ENCODE measurements at places on chromosomes 2 and 18. TPM values are rescaled to one million over a fixed set of nuclear protein-coding genes. Genes with fewer than 3 reads are reported as not detected.
A peak's percentile ranks its signal among the peaks of the same experiment; 100 is the strongest.

DNA sequence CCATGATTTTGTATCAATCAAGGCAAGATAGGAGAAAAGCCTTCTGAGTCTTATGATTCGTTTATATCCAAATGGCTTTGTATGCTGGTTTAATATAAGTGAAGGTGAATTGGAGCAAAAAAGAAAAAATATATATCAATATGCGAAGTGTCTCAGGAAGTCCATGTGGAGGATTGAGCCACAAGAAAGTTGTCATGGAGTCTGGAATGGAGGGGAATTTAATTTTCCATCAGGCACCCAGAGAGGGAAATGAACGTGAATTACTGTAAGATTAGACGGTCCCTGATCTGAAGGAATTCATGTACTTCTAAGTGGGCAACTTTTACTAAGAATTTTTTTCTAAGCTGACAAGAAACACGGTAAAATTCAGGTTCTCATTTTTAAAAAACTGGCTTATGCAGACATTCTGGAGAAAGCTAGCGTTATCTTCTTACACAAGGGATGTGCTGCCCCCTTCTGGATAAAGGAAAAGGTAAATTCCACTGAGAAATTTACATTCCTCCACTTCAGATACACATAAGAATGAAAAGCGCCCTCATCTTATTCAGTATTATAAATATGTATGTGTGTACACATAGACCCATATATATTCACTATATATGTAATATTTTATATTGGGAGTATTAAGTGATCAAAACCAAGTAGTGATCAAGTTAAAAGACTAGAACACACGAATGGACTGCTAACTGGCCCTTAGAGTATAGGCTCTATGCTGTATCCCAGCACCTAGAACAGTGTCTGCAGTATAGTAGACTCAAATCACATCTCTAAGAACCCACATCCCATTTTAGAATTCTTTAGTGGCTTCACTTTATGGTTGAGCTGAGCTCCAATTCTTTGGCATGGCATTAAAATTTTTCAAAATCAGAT, 289.0 kb upstream of the TFPI start:
- no peak for DNase-seq

CHN1 gene
- 4.9 TPM for total RNA-seq

DNA sequence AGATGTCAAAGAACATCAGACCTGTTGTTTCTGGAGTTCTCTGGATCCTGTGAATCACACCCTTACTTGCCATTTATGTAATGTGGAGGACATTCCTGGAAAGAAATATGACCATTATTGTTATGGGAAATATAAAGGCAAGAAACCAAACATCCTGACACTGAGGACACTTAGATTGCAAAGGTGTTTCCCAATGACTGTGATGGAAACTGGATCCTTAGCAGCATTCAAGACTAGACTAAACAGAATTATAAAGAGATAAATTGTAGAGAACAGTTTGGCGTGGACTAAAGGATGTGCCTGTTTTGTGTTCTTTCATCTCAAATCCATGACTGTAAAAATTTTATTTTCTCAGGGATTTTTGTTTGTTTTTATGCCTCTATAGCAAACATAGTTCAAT, 347.7 kb upstream of the SLC14A2 start:
- no peak for DNase-seq

GRCh38 chr2:96957244-96957643, 29.1 kb downstream of the FAM178B start:
- DNase-seq: no peak

DNA sequence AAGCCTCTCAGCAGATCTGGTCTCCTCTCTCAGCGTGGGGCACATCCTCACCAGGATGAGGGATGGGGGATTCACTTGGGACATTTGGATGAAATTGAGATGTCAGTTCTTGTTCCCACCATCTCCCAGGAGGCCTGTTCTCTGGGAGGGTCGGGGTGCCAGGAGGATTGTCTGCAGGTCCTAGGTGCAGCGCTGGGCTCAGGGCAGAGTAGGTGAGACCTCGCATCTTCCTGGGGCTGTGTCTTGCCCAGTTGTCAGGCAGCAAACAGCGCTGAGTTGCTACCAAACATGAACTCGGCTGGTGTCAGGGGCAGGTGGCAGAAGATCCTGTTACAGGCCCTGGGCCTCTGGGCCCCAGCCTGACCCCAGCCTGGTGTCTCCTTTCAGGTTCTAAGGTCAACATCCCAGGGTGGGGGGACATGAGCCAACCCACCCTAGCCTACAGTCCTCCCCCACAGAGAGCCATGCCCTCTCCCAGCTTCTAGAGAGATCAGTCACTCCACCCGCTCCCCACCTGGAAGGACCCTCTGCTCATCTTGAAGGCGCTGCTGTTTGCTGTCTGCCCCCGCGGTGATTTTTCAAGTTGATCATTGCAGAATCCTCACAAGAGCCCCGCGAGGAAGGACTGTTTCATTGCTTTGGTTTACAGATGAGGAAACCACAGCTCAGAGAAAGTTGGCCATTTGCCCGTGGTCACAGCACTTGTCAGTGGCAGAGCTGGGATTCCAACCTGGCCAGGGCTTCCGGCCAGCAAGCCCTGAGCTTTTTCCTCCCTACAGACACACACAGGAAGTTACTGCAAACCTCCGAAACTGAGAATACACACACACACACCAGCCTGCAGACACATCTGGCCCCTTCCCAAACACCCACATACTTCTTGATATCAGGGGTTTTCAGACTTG, 83.9 kb downstream of the STPG4 start:
- DNase-seq: peak; percentile 93

PDE11A gene
- 0.42 TPM for total RNA-seq

GRCh38 chr2:216774180-216774579, 78.8 kb upstream of the IGFBP5 start:
- no peak for DNase-seq

GRCh38 chr2:31002537-31003150, 135.6 kb downstream of the GALNT14 start:
- DNase-seq: no peak

GRCh38 chr18:21179590-21180220, 62.3 kb upstream of the GREB1L start:
- no peak for DNase-seq

DNA sequence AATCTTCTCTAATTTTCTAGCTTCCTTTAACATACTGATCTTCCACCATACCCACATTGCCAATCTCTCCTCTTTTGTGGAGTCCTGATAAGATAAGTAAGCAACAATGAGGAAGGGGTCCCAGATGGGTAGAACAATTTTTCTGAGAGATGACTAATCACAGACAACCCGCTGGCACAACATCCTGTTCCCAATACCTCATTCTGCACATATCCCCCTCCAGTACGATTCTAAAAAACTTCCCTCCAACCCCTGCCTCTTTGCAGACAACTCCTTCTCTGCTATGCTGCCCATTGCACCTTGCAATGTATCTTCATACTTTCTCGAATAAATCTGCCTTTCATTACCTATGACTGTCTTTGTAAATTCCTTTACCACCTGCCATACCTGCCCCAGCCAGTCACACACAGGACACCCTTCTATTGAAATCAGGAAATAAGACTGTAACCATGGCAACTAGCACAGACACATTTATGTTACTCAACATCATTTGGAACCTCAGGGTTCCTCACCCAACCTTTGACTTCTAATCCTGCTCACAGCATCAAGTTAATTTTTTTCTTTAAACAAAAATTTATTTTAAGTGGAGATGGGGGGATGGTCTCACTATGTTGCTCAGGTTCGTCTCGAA, 7.4 kb upstream of the EXOC6B start:
- DNase-seq: no peak

ARHGAP25 gene
- 2.0 TPM for total RNA-seq

DNA sequence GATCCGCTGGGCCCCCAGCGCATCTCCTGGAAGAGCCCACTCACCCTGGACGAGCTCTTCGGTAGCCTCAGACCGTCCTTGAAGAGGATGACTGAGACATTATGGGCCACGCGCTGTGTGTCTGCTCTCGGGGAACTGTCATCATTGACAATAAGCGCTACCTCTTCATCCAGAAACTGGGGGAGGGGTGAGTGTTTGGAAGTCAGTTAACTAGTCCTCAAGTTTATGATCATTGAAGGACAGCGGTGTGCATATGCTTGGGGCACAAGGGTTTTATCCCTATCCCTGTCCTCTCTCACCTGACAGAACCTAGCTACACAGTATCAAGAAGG, 586 bp downstream of the STK16 start:
- DNase-seq: no peak

INPP4A gene
- 18.9 TPM for total RNA-seq

DNA sequence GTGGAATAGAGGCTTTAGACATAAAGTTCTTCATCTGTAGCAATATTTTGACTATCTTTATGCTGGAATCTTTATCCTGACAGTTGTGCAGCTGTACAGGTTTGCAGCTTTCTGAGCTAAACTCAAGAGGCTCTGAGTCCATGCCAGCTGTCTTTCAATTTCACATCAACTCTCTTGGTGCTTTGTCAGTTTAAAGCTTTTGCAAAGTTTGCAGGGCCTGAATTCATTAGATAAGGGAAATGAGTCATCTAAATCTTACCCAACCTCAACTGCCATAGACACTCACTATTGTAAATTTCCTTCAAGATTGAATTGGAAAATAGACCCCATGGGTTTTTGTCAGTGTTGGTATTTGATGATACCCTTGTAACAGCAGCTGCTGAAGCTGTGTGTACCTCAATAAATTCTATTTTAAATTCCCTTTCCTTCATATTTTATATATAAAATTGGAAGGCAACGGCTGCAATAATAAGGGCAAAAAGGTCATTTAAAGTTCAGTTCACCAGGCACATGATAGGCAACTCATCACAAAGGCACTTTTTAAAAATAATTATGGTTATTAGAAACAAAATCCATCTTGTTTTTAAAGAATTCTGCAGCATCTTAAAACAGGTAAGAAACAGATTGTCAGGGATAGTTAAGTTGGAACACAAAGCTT, 169.9 kb upstream of the SLC39A10 start:
- no peak for DNase-seq

MATN3 gene
- total RNA-seq: 0.34 TPM

GRCh38 chr2:71535526-71535925, 82.2 kb downstream of the DYSF start:
- peak; percentile 24 for DNase-seq

DNA sequence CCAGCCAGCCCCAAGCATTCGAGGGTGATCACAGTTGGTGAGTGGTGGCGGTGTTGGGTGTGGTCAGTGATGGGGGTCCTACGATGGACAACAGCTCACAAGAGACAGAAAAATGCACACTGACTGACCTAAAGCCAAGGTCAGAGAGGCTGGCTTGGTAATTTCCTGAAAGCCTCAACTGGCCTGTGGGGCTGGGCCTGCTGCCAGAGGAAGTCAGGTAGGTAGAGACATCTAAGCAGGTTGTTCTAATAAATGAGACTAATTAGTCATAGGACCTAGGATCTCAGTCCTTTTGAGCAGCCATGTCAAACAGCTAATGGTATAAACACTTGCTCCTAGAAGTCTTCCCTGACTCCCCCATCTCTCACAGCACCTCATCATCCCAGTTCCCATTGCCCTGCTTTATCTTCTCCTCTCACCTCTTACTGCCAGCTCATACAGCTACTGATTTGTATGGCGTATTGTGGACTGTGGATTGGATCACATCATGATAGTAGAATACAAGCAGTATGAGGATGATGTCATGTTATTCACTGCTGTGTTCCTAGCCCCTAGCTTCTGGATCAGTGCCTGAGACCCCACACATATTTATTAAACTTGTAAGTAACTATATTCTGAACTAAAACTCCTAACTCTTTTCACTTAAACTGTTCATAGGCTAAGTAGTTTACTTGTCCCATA, 262.9 kb upstream of the KLHL29 start:
- no peak for DNase-seq

All from suprapubic skin (tissue), 4 donors.